ENCODE measurements at places on chromosomes 6 and 20.

- no peak for DNase-seq
Measured at GRCh38 chr20:45873409-45874103, 7.5 kb upstream of the ZSWIM1 start.

DNA sequence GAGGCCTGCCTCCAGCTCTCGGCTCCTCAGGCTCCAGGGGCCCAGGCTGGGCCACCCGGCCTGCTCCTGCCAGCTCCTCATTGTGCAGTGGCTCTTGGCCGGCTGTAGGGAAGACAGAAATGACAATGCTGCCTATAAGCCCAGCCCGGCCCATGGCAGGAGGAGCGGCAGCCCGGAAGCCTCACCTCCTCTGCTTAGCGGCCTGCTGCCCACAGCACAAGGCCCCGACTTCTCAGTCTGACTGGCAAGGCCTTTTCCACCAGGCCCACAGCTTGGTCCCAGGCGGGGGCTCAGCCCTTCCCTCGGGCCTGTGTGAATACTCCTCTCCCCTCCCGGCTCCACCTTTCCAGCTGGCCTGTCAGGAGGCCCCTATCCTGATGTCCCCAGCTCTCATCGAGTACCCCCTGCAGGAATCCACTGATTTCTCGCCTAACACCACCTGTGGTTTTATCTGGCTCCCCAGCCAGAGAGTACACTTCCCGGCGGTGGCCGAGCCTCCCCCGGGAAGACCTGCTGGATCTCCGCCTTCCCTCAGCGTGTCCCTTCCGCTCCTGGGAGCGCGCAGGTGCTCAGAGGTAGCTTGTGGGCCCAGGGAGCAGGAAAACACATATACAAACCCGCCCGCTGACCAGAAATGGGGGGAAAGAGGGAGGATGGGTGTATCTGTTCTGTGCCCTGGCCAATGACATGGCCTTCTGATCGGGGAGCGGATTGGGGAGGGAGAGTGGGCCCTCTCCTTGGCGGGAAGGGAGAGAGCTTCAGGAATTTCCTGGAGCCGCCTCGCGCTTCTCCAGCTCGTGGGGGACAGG lies 963 bp downstream of the DDRGK1 start:
- peak; percentile 24 for DNase-seq

DNA sequence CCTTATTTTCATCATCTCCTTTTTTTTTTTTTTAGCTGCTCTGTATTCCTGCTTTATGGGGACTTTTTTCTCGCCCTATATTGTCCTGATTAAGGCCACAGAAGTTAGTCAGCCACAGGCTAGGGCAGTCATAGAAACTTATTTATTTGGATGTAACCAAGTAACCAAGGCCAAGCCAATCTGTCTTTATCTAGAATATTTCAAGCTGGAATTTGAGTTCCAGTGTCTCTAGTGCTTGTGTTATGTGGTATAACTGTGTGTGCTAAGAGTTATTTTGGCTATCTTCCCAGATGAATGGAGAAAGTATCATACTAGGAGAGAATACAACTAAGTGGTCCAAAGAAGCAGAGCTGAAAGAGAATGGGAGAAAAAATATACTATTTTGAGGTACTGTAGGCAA lies 751.5 kb downstream of the CBLN4 start:
- no peak for DNase-seq

GRCh38 chr6:17930321-17930993 lies 57.0 kb downstream of the KIF13A start:
- no peak for DNase-seq

- DNase-seq, result no peak
Measured at GRCh38 chr6:155542036-155542435, 86.4 kb upstream of the NOX3 start.

- DNase-seq, result no peak
Measured at GRCh38 chr20:55375920-55376319, 629.4 kb downstream of the CBLN4 start.

DNA sequence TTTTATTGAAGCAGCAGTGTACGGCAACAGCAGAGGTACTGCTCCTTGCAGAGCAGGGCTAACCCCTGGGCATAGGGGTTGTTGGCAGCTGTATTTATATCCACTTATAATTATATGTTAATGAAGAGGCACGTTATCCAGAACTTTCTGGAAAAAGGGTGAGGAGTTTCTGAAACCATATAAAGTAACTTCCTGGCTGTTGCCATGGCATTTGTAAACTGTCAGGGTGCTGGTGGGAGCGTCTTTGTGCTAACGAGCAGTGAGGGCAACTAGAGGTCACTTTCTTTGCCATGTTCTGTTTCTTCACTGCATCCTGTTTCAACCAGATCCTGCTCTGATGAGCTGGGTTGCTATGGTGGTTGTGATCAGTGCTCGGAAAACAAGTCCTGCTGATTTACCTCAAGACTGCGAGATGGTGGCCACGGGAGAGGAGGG lies 11.1 kb upstream of the ARFGEF2 start:
- DNase-seq, result no peak

DNA sequence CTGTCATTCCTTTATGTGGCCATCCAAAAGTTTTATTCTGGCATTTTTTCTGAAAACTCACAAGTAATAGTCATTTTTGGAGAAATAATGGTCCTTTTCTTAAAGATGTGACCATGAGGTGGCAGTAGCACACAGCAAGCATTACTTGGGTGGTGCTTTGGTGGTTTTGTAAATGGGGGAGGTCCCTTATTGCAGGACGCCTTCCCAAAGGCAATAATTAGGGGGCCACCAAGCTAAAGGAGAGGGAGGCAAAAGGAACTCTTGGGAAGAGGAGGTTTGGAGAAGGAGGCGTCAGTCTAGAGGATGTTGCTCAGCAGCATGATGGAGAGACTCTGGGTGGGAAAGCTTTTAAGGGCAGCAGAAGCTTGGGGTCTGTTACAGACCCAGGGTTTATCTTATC lies 422.6 kb upstream of the MMS22L start:
- DNase-seq, result no peak

DNA sequence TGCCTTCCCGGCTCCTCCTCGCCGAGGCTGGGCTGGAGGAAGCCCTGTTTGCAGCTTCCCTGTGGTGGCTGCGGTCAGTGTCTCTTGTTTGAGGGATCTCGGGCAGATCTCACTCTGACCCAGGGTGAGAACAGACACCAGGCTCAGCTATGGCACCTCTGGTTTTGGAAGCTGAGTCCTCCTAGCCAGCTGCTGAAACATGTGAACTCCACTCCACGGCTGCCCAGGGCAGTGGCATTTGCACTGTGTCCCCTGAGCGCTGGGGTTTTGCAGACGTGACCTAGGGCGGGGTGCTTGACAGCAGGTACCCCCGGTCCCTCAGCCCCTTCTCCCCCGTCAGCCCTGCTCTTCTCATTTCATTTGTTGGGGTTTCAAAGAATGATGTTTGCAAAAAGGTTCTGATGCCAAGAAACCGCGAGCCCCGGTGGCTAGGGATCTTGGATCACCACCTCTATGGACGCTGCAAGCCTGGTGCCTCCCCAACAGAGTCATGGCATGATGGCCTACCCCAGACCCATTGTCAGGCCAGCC lies 55.0 kb upstream of the DACT2 start:
- DNase-seq, result no peak

GRCh38 chr20:44217342-44218092 lies 6.9 kb upstream of the OSER1 start:
- no peak for DNase-seq

DNA sequence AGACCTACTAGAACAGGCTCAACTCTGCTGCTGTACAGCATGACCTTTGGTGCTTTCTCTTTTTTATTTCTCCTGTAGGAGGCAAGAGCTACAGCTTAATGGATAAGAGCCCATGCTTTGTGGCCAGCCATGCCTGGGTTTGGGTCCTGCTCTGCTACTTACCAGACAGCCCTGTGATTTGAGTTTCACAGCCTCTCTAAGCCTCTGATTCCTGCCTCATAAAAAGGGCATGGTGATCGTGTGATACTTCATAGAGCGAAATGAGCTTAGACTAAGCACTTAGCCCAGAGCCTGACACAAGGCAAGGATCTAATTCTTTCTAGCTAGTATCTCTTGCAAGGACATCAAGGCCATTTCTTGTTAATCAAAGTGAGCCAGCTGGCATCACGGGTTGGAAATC lies 19.3 kb upstream of the PDE7B start:
- no peak for DNase-seq

DNA sequence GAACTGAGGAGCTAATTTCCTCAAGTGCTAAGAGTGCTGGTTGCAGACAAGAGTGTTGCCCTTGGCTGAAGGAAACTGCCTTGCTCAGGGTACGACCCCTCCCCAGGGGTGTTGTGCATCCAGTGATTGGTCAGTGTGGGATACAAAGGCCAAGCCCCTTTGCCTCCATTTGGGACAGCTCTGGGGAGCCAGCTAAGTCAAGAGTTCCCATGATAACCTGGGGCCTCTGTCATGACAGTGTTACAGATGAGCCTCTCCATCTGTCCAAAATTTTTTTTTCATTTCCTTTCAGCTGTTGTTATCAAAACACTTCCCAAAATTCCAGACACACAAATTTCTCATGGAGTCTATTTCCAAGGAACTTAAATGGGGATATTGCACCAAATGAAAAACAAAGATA lies 93.3 kb downstream of the HS3ST5 start:
- no peak for DNase-seq

- no peak for DNase-seq
Measured at GRCh38 chr20:16514140-16514539, 59.1 kb downstream of the KIF16B start.

- DNase-seq, result no peak
Measured at GRCh38 chr6:18072841-18073240, 49.6 kb downstream of the NHLRC1 start.

DNA sequence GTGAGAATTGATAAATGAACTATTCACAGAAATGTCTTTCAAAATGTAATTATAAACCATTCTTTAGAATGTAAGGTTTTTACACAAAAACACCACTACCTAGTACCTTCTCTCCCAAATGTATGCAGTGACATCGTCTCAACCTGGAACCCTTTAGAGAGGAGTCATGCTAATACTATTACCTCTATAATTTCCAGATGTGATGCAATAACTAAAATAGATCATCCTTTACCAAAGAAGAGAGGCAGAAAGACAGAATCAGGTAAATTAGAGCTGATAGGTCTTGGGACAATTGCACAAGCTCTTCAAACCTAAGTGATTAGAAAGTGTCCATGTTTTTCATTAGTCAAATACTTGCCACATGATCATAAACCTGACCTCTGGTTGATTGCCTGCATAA lies 96.7 kb downstream of the HDGFL1 start:
- no peak for DNase-seq

GRCh38 chr6:134035823-134036296 lies 16.6 kb downstream of the SLC2A12 start:
- DNase-seq, result no peak

- no peak for DNase-seq
Measured at GRCh38 chr20:31751126-31751525, 12.0 kb downstream of the TPX2 start.

DNA sequence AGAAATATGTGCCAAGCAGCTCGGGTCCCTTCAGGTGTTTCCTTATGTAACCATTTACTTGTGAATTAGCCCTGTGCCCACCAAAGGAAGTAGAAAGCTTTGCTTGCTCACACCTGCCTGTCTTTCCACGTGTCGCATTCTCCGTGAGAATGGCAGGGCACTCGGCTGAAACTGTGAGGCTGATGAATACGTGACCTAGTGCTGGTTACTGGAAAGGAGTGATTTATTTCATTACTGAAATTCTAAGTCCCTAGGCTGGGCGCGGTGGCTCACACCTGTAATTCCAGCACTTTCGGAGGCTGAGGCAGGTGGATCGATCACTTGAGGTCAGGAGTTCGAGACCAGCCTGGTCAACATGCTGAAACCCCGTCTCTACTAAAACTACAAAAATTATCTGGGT lies 45.9 kb upstream of the TULP1 start:
- no peak for DNase-seq

- no peak for DNase-seq
Measured at GRCh38 chr6:144736763-144737162, 451.6 kb downstream of the UTRN start.

GRCh38 chr6:136415351-136416007 lies 125.8 kb upstream of the BCLAF1 start:
- no peak for DNase-seq

DNA sequence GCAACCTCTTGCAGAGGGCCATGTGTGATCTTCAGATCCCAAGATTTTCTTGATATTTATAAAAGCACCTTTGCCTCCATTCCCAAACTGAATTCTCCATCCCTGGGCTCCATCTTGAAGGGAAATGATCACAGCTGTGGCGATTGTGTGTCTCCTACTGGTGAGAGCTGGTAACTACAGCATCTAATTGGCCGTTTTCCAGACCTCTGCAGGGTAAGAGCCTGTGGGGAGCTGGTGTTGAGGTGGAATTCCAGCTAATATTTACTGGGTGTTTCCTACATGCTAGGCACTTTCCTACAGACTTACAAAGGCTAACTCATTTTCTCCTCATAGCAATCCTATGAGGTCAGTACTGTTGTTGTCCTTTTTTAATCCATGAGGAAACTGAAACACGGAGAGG lies 59.2 kb upstream of the FNDC1 start:
- DNase-seq, result no peak

GRCh38 chr6:128337619-128338018 lies 182.8 kb downstream of the PTPRK start:
- DNase-seq, result no peak

- no peak for DNase-seq
Measured at GRCh38 chr20:20331156-20331555, 36.7 kb upstream of the INSM1 start.

DNA sequence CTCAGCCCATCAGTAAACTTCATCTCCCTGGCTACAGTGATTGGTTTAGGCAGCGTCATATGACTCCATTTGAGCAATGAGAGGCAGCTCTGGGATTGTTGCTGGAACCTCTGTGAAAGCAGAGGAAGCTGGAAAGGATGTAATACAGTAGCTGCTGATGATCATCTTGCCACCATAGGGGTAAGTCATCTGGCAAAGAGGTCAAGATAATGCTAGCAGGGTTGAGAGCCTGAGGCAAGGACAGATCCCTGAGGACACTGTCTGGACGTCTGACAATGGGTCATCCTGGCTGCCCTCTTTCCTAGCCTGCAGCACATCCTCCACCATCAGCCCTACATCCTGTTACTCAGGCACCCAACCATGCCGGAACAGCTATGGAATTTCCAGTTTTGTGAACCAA lies 25.5 kb upstream of the FKBP1A start:
- no peak for DNase-seq

- no peak for DNase-seq
Measured at GRCh38 chr6:44327760-44328159, 14.6 kb upstream of the AARS2 start.

GRCh38 chr6:106460481-106460880 lies 100.0 kb downstream of the CRYBG1 start:
- no peak for DNase-seq

Measured in 8988T (cell line).